ENCODE measurements at places on chromosomes 3 and 15.

DNA sequence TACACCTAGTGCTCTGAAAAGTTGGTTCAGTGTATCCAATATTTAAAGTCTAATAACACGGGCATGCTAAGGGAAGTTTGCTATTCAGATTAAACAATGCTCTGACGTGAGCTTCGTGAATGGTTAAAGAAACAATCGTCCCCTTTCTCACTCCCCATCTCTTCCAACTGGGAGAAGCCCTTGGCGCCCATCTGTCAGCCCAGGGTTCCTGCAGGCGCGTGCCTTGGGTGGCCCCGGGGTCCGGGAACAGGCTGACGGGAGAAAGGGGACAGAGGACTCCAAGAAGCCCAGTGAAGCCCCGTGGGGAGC, 413 bp downstream of the SEC22C start:
- DNase-seq = no peak

GRCh38 chr3:30314757-30315325, 291.6 kb upstream of the TGFBR2 start:
- DNase-seq = no peak

- DNase-seq = no peak
Observed at GRCh38 chr3:13704174-13704573, 155.2 kb downstream of the FBLN2 start.

GRCh38 chr15:99487337-99487730, 78.5 kb upstream of the MEF2A start:
- DNase-seq = no peak

DNA sequence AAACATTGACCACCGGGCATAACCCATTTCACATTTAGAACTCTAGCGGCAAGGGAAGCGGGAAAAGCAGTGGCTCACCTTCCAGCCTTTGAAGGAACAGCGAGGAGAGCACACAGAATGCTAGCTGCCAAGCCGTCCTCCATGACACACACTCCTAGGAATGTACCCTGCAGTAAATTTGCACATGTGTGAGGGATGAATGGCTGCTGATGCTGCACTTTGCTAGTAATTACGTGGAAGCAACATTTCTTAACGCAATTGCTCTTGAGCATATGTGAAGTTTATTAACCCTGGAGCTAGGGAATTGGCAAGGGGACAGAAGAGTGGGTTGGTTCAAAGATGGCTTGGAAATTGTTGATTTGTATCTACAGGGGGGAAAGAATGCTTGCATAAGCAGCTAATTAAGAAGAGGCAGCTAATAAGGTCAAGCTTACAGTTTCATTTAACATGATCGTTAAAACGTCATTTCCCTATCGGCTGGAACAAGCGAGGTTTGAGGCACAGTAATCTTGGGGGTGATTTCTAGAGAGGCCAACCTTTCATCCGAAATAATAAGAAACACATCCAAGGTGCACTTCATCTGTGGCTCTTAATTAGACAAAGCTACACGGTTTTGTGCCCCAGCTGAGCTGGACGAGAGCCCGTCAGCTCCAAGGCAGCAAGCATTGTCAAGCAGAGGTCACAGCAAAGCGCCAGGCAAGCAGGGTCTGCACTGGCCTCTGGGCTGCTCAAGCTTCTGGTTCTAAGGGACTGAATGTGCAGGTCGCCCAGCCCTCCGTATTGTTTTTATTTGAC, 123.4 kb downstream of the CHSY1 start:
- DNase-seq = no peak

DNA sequence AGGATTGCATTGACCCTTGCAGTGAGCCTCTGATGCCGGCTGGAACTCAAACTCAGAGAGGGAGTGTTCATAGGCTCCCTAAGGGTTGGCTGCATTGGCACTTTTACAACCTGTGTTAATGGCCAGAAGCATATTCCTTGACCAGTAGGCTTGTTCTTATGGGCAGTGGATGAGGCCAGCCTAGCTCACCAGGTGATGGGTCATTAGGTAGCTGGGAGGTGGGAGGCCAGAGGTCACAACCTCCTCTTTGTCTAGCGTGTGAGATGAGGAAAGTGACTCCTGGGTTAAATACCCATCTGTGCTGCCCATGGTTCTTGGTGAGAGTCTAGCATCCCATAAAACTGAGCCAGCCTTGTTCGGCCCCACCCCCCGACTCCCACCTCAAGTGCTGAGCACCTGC, 275.7 kb upstream of the CTNNB1 start:
- no peak for DNase-seq

DNA sequence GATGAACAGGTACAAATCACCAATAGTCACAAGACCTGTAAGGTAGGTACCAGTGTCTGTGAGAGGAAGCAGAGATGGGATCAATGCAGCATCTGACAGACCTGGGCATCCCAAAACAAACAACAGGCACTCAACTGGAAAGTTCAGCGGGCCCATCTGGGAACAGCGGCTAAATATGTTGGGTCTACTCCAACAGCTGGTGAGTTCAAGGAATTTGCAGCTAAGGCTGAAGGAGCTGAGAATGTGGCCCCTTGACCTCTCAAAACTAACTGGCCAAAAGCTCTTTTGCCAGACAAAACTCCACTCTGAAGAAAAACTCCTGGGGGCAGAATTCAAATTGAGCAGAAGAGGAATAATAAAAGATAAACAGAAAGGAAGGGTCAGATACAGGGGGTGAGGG, 24.4 kb downstream of the AVEN start:
- DNase-seq = no peak

GRCh38 chr15:47551079-47551478, 166.2 kb upstream of the SEMA6D start:
- DNase-seq = no peak

- DNase-seq = no peak
Observed at GRCh38 chr3:165201964-165202363, 5.8 kb upstream of the SLITRK3 start.

GRCh38 chr3:37601832-37602231, 259.8 kb upstream of the CTDSPL start:
- no peak for DNase-seq

DNA sequence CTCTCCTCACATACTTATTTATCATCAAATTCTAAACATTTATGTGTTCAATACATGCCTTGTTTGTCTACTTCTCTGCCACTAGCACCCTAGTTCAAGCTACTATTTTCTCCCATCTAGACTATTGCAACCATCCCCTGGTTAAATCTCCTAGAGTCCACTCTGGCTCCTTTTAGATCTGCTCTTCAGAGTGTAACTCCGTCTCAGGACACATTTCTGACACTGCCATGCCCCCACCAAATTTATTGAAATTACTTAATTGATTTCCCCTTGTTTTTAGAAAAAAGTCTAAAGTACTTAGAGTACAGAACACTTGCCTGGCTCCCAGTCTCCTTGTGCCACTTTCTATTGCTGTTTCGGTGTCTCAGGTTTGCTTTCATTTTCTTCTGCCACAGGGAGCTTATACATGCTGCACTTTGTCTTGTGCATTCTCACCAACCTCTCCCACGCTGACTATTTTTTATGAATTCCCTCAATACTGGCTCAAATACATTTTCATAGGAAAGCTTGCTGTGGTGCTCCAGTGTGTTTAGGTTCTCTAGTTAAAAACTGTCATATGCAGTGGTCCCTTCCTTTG, 792.3 kb downstream of the DIPK2A start:
- DNase-seq = no peak

DNA sequence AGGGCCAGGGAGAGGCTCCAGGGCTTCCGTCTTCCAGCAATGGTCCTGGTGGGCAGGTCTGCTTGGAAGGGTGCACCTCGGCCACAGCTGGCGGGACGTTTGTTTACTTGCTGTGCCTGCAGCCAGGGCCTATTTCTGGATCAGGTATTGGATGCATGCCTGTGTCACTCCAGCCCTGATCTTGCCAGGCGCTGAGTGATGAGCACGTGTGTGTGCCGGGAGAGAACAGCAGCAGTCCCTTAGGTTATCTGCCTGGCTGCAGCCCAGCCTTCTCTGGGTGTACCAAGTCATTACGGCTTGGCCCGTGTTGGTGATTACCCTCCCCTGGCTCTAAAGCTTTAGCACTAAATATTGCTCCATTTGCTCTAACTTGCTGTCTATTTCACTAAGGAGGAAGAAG, 14.9 kb downstream of the CCDC32 start:
- DNase-seq = no peak

- DNase-seq = no peak
Observed at GRCh38 chr15:68114356-68114755, 60.2 kb downstream of the PIAS1 start.

- DNase-seq = no peak
Observed at GRCh38 chr3:193857996-193858395, 265.0 kb downstream of the OPA1 start.

DNA sequence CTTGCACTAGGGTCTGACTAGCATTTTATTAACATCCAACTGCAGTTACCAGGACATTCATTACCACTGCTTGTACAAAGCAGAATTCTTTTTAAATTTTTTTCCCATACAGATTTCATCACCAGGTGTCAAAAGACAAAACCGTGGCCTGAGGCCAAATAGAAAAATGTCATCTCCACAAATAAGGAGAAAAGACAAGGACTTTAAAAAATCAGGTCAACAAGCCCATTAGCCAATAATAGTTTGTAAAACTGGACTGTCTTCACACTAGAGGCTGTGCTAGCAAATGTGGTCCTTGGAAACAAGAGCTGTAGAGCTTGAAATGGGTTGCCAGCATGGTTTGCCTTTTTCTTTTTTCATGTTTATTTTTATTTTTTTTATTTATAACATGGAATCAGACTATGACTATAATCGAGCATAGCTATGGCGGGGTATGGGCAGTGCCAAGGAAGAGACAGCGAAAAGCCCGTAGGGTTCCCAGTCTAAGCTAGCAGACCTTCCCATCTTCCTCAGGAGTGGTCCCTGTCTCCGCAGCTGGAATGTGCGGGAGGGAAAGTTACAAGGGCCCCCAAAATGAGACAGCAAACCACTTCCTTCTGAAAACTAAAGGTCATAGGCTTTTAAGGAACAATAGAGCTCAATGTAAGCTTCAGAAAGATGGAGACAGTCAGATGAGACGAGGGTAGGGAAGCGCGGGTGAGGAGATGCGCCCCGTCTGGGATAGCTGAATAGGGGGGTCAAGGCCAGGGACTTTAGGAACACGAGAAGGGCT, 1.5 kb downstream of the PTPN9 start:
- no peak for DNase-seq

All from activated naive CD4-positive, alpha-beta T cell (primary cell).